ENCODE measurements at places on chromosomes 3 and 15.

DNA sequence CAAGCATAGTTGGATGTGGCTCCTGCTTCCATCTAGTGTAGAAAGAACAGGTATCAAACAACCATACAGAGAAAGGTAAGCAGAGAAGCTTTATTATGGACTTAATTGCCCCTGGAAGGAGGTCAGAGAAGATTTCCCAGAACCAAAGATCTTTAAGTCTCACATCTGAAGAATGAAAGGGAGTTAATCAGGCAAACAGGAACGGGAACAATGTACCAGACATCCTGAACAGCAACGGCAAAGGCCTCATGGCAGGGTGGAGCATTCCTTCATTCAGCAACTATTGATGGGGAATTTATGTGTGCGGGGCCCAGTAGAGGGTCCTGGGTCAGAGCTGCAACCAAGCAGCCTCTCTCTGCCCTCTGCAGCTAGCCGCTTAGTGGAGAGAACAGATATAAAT lies 61.5 kb downstream of the LMCD1 start:
- DNase-seq: no peak

- no peak for DNase-seq
These were observed 56.5 kb downstream of the MCTP2 start for GRCh38 chr15:94287794-94288246.

GRCh38 chr15:52790169-52790708 lies at the start of gene ONECUT1:
Gene ONECUT1 (minus strand): TSS chr15:52790336. CDS start chr15:52789884, 452 bp downstream.
- no peak for DNase-seq

DNA sequence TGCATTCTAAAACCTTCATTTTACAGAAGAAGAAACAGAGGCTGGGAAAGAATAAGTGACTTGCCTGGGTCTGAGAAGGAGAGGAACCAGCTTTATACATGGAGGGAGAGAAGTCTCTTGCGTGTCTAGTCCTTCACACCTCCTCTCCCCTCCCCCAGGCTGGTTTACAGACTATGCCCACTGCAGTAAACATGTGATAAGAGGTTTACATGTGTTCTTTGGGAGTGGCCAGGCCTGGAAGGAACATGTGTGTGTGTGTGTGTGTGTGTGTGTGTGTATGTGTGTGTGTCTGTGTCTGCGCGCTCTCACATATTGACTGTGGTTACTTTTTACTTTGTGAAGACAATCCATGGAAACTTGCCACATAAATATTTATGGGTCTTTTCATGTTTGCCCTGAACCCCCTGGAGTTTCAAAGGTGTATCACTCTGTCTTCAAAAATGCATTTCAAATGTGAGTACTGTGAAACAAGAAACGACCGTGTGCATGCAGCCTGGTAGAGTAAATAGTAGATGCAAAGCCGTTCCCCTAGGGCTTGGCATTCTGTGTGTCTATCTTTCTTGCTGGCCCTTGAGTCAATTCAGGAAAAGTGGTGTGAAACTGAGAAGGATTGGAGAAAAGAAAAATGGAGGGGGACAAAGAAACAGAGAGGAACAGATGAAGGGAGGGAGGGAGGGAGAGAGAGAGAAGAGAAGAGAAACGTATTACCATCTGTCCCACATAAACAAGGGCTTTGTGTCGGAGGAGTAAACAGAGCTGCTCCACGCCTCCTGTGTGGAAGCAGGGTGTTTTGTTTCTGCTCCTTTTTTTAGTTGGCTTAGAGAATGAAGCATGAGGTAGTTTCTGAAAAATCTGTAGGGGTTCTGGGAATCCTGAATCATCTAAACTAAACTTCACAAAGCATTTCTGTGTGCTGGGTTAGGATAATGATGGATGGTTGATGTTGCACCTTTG lies 51.7 kb downstream of the CLDN11 start:
- DNase-seq: peak; percentile 67

- no peak for DNase-seq
These were observed 332.4 kb upstream of the TLE3 start for GRCh38 chr15:70430069-70430468.

DNA sequence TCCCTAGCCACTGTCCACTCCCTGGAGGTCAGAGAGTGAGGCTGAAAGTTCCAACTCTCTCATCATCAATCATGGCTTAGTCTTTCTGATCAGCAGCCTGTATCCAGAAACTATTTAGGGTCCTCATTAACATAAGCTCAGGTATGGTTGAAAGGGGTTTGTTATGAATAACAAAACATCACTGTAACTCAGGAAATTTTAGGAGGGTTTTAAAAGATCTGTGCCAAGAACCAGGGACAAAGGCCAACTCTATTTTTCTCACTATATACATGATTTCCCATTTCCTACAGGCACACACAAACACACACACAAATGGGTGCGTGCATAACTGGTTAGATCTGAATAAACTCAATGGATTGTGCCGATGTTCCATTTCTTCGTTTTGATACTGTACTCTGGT lies 23.6 kb downstream of the STOML1 start:
- DNase-seq: no peak

- no peak for DNase-seq
These were observed 523.6 kb downstream of the NTRK3 start for GRCh38 chr15:87732976-87733375.

DNA sequence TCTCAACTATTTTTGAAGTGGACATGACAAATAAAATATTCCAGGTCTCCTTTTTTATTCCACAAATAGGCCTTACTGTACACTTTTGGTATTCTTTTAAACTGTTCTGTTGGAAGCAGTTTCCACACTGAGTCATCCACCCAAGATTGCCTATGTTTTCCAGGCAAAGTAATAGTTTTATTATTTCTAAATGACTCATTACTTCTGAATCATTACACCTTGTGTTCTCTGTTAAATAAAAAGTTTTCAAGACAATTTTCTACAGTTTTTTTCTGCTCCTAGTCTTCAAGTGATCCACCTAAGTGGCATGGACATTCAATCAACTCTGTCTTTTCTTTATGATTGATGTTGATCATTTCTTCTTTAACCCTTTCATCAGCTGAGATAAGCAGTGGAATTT lies 26.5 kb downstream of the PPP2R3A start:
- no peak for DNase-seq

DNA sequence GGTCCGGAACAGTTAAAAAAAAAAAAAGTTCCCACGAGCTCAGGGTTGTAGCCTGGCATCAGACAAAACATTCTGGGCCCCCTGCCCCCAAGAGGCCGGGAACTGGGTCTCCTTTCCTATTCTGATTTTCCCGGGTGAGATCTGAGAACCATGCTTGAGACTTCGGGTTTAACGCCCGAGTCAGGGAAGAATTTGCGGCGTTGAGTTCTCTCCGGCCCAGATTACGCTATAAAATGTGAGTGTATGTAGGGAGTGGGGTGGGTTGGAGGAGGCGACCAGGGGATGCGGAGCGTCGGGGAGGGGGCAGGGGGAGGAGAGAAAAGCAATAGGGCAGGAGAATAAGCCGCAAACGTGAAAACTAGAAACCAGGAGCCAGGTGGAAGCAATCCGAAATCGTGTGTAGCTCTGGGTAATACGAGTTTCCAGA lies 2.7 kb downstream of the ZIC1 start:
- no peak for DNase-seq

- DNase-seq: no peak
These were observed 62.5 kb downstream of the CBLB start for GRCh38 chr3:105806359-105806758.

All from DMS 273 treated with DMSO at 0.1 percent for 48 hours (cell line).